T-helper 2 cell (primary cell): ENCODE measurements at places on chromosomes 5 and 9.

GRCh38 chr5:124972703-124973102, 226.3 kb upstream of the ZNF608 start:
- DNase-seq, result no peak

DNA sequence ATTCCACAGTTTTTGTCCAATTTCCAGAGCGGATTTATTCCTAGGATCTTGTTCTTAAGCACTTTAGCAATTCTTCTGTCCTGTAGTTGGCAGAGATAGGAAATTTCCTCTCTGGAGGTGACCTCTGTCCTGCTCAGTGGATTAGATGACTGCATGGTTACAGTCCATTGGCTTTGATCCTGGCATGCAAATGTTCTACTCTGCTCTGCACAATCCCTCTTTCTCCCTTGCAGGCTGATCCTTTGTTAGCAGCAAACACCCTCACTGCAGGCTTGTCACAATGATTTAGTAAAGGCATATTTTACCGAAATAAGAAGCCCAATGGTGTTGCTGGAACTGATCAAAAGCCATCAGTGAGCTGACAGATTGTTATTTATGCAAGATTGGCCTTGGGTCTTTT, 243.8 kb downstream of the COX7C start:
- no peak for DNase-seq

DNA sequence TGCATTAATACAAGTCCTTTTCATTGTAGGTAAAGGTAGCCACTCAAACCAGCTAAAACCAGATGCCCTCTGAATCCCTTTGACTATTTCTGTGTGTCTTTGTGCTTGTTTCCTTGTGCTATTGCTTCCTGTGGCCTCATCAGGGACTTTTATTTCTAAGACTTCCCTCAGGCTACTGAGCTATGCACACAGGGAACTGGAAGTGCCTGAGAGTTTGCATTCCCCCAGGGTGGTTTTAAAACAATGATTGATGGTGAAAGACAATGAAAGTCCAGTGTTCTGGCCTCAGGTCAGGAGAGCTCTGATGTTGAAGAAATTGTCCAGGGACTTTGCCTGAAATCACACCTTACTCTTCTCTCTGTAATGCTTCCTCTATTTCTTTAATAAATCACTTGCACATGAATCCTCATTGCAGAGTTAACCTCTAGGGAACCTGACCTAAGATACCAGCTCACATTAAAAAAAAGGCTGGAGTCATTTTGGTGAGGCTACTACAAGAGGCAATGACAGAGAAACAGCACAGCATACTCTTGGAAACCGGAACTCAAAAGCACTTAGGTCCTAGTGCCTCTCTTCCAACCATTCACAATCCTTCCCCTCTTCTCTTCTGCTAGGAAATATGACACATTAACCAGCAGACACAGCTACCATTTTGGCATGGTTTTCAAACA, 158.1 kb upstream of the NREP start:
- no peak for DNase-seq

DNA sequence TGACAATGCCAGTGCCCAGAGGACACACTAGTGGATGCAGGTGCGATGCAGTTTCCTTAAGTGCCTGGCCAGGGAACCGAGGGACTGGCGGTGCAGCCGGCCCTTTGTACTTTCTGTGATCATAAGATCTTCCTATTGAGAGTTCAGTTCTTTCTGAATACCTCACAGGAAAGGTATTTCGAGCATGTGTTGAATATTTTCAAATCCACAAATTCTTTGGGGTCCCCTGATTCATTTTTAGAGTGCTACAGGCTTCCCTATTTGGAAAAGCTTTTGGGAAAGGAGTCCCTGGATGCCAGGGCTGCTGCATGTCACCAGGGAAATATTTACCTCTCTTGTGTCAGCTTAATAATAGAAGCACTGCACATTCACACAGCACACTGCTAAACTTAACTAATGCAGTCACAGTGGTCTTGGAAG, 281.5 kb downstream of the GADD45G start:
- DNase-seq, result no peak

GRCh38 chr5:94893412-94894135, 275.1 kb downstream of the SLF1 start:
- no peak for DNase-seq

- no peak for DNase-seq
These were observed 33.6 kb downstream of the SNX30 start for GRCh38 chr9:112784020-112784785.

- DNase-seq, result no peak
These were observed 50.5 kb upstream of the FCN2 start for GRCh38 chr9:134830126-134830525.

DNA sequence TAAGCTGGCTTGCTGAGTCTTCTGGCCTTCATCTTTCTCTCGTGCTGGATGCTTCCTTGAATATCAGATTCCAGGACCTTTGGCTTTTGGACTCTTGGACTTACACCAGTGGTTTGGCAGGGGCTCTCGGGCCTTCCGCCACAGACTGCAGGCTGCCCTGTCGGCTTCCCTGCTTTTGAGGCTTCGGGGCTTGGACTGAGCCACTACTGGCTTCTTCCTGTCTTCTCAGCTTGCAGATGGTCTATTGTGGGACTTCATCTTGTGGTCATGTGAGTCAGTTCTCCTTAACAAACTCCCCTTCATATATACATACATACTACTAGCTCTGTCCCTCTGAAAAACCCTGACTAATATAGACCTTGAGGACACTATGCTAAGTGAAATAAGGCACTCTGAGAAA, 78.3 kb upstream of the SSBP2 start:
- DNase-seq, result no peak

DNA sequence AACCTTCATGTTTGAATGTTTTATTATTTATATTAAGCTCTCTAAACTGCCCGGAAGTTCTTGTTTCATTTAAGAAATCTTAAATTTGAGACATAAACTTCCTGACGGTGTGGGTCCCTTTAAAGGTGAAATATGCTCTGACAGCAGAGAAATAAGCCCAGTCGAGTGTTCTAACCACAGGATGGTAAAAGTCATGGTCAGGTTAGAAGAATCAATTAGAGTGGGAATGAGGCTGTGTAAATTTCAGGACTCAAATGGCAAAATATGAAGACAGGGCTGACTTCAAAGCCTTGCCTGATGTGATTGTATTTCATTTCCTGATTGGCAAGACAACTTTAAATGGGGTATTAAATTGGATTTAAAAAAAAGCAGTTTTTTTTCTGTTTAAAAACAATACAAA, 432.9 kb upstream of the BRINP1 start:
- no peak for DNase-seq

DNA sequence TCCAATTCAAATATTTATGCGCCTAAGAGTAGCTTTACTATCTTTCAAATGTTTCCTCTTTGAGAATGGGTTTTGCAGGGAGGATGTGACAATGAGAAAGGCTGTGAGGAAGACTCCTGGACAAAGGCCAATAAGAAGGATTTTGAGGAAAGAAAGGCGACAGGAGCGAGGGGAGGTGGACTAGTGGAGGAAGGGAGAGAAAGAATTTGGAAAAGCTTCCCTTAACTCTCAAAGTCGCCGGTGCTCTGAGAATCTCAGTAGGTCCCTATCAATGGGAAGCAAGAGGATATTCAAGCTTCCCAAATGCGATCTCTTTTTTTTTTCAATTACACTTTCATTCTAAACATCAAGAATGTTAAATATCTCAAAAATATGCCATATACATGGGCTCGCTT, 2.8 kb upstream of the CDC20B start:
- DNase-seq, result no peak
